Progenitor cell of endocrine pancreas (in vitro differentiated cells): ENCODE measurements at places on chromosomes 5 and 9. TPM values are rescaled to one million over a fixed set of nuclear protein-coding genes. Genes with fewer than 3 reads are reported as not detected.
A peak's percentile ranks its signal among the peaks of the same experiment; 100 is the strongest.

DNA sequence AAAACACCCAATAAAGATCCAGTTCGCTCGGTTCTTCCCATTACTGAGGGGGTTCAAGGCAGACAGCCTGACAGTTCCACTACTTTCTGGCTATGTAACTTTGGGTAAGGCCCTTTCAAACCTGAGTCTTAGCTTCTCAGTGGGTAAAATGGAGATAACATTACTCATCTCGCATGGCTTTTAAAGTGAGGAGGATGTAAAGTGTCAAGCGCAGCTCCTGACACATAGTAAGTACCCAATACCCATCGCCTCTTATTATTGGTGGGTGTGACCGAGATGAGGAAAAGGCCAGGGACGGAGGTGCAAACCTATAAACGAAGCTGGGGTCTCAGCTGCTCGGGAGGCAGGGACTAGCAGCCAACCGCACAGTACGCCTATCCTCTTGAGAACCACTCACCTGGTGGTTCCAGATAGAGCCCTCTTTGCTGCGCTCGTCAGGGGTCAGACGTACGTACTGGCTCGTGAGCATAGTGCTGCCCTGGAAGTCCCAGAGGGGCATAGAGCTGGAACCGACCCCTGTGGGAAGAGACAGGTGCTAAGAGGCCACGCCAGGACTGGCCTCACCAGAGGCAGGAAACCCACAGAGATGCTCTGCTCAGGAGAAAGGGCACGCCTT is 584 bp downstream of the LMAN2 start:
- H3K36me3 ChIP-seq: peaks cover 2% of the 10 kb centered on the region
- H3K27ac ChIP-seq: peak overlapping the region; percentile 99

DNA sequence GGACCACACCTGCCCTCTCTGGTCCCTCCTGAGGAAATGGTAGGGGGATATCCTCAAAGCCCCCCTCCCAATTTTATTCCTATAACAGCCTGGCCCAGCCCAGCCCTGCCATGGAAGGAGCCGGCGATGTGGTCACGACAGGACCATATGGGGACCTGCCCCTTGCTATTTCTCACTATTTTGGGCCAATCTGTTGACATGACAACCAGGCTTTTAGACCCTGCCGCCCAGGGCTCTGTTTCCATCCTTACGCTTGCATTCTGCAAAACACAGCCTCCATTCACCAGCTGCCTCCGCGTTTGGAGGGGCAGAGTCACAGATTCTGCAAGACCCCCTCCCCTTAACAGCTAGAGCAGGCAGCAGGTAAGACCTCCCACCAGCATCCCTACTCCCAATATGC is 112.2 kb downstream of the GABBR2 start:
- peaks cover 3% of the 10 kb centered on the region for H3K27me3 ChIP-seq
- peaks cover 10% of the 10 kb centered on the region for H3K4me1 ChIP-seq
- H3K36me3 ChIP-seq: no peaks in the 10 kb centered on the region

GRCh38 chr9:76216161-76216649 is 178.0 kb downstream of the RFK start:
- H3K4me1 ChIP-seq: no peaks in the 10 kb centered on the region
- no peak for DNase-seq
- H3K36me3 ChIP-seq: no peaks in the 10 kb centered on the region

- peaks cover 19% of the 10 kb centered on the region for H3K27me3 ChIP-seq
- H3K36me3 ChIP-seq: no peaks in the 10 kb centered on the region
- H3K4me3 ChIP-seq: peak within 1 kb of the TSS; percentile 73
- DNase-seq: no peak
- H3K27ac ChIP-seq: peak within 1 kb of the TSS; percentile 67
- peaks cover 25% of the 10 kb centered on the region for H3K4me1 ChIP-seq
Observed at GRCh38 chr9:121369595-121370265, at the start of gene STOM. Gene STOM (minus strand): TSS chr9:121370250. CDS start chr9:121370187, 63 bp downstream.

Gene TMEM215
- total RNA-seq: not detected in 2 replicates
